HT1080 (cell line): ENCODE measurements at places on chromosomes 7 and 10. TPM values are rescaled to one million over a fixed set of nuclear protein-coding genes. Genes with fewer than 3 reads are reported as not detected.

- DNase-seq = peak; percentile 60
These were observed 1.8 kb downstream of the BRI3 start for GRCh38 chr7:98283127-98283886.

- peak; percentile 13 for DNase-seq
These were observed 812 bp upstream of the IDE start for GRCh38 chr10:92574548-92575261.

DNA sequence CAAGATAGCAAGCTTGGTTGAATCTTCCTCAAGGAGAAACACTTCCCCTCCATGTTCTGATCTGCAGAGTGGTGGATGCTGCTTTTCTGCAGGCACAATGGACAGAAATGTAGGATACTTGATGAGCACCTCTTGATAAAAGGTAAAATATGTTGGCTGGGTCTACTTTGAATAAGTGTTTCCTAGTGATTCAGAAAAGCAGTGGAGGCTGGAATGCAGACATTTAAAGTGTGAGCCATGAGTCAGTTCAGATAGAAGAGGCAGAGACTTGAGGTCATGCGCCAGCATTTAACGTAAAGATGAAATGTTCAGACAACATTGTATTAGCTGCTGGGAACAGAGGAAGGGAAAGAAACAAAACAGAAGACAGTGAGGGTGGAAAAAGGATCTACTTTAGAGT, 403.1 kb downstream of the ADRA2A start:
- peak; percentile 27 for DNase-seq

DNA sequence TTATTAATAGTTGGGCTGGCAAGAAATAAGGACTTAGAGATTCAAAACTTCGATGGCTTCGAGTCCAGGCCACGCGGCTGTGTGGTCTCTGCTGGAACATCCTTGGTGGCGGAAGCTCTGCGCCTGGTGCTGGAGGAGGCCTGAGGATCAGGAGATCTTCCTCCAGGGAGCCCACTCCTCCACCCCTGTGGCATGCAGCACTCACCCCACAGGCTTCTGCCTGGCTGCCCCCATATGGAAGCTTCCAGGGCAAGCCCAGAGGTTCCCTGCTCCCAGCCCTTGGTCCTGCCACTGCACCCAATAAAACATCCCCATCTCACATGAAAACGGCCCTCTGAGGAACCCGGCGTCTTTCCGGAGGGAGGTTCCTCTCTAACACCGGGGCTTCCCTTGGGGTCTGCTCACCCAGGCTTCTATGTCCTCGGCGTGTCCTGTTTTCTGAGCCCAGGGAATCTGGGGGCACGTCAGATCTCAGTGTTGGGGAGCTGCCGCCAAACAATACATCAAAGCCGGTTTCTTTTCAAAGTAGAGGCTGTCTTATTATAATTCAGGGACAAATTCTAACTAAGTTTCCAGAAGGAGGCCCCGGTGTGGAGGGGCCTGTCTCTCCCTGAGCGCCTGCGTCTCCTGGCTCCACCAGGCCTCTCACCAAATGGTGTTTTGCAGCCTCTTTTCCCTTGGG, 32.4 kb downstream of the CALML3 start:
- no peak for DNase-seq

NKX1-2 gene
- 0.05 TPM in 1 of 2 replicates, not detected in the other for total RNA-seq

DNA sequence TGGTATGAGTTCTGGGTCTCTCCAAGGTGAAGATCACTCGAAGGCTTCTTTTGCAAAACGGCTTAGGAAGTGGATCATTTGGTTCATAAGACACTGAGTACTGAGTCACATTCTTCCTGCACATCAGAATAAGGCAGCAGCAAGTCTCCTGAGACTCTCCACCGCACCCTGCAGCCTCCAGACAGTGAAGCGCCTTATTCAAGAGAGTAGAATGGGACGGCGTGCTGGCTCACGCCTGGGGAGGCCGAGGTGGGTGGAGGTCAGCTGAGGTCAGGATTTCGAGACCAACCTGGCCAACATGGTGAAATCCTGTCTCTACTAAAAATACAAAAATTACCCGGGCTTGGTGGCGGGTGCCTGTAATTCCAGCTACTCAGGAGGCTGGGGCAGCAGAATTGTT, 70.3 kb downstream of the C10orf143 start:
- DNase-seq = no peak

DNA sequence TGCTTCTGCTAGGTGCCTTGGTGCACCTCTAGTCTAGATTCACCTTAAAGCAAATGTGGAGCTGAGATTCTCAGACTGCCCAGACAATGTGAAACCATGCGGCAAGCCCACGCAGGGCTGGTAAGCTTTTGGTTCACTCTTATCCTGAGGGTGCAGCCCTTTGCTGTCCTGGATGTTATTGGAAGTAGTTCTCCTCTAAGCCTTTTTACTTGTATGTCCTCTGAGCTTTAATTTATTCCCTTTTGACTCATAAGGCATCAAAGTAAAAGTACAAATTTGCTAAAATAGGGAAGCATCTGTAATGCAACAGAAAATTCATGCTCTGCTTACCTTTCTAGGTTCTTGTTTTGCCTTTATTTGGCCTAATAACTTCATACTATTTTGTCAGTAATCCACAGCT, 186.8 kb downstream of the MACC1 start:
- no peak for DNase-seq

- DNase-seq = no peak
These were observed 164.5 kb upstream of the PRSS1 start for GRCh38 chr7:142584765-142585164.

DNA sequence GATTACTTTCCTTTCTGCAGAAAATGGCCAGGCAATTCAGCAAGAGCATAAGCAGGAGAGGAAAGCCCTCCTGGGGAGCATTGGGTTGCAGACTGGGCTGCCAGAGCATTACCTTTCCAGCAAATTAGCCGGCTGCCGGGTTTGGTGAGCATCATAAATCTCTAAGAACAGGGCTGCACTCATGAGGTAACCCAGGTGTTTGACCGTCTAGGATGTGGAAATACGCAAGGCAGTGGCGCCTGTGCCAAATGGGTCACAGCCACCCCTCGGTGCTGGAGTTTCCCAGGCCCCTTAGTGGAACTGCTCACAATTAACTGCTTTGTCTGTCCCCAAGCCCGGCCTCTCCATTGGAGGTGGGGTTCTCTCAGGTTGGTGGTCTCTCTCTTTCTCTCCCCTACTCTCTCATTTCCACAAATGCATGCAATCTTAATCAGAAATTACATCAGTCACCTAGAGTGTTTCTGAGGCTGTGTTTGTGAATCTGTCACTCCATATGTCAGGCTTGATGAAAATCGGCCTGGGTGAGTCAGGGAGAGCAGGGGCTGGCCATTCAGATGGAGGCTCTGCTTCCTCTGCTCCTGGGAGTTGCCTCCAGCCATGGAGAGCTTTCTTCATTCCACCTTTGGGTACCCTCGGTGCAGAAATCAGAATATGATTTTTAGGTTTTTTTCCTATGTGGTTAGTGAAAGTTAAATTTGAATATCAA, 26.7 kb downstream of the PTN start:
- no peak for DNase-seq

AGR3 gene
- total RNA-seq = not detected in 2 replicates

- no peak for DNase-seq
These were observed 91.2 kb upstream of the KCNIP2 start for GRCh38 chr10:101934686-101935305.

GRCh38 chr10:97830064-97830463, 19.6 kb upstream of the GOLGA7B start:
- no peak for DNase-seq

DNA sequence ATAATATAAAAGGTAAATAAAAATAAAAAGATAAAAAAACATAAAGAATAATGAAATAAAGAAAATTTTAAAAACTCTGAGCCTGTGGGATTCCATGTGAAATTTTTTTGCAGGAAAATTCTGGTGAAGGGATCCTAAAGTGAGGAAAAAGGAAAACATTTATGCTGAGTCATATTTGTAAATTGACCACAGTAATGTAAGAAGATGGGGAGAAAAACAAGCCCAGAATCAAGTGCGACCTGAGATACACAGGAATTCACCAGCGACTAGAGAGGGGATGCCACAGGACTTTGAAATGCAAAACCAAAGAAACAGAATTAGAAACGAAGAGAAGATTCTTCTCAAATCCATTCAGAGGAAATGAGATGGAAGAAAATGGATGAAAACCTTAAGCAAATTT, 133.8 kb upstream of the PFKP start:
- DNase-seq = no peak

DNA sequence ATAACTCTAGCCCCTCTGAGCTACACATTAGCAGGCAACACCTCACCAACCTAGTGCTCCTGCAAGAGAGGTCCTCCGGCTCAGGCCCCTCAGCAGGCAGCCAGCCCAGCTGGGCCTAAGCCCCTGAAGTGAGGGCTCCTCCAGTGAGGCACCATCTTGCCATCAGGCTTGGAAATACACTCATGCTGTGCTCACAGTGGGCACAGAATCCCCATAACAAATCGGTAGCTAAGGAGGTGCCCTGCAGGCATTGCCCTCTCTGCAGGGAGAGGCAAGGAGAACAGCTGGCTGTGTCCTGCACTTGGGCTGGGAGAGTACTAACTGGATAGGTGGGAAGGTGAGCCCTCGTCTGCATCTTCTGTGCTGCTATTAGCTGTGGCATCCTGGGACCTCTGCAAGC, 3.7 kb upstream of the C10orf71 start:
- DNase-seq = no peak

DNA sequence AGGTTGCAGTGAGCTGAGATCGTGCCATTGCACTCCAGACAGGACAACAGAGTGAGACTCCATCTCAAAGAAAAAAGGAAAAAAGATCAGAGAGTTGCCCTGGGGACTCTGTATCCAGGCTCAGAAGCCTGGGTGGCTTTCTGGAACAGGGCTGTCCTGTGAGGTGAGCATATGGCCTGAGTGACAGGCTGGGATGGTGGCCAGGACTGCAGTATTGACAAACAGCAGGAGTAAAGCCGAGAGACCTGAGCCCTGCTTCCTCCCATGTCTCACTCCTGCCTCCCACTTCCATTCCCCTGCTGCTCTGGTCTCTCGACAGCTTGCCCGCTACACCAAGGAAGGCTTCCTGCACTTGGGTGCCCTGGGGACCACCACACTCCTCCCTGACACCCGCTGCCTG, 578.5 kb downstream of the GALNT17 start:
- no peak for DNase-seq

IQUB gene
- not detected in 2 replicates for total RNA-seq

DNA sequence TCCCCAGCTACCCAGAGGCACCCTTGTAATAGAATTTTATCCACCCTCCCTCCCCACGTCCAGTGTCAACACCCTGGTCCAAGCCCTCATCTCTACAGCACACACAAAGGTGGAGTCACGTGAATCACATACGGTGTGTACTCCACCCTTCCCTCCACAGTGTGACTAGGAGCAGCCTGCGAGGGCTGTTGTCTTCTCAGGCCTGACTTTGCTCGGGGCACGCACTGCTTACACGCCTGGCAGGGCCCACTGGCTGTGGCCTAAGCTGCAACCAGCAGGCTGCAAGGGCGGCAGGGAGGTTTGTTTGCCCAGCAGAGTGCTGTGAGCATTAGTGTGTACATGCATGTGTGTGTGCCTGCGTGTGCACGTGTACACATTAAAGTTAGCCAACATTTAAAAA, 93.7 kb downstream of the COBL start:
- DNase-seq = no peak

GRCh38 chr7:82049891-82050533, 280.2 kb upstream of the HGF start:
- DNase-seq = peak; percentile 92

GRCh38 chr7:116258734-116259133, 48.4 kb downstream of the TES start:
- DNase-seq = peak; percentile 54

DNA sequence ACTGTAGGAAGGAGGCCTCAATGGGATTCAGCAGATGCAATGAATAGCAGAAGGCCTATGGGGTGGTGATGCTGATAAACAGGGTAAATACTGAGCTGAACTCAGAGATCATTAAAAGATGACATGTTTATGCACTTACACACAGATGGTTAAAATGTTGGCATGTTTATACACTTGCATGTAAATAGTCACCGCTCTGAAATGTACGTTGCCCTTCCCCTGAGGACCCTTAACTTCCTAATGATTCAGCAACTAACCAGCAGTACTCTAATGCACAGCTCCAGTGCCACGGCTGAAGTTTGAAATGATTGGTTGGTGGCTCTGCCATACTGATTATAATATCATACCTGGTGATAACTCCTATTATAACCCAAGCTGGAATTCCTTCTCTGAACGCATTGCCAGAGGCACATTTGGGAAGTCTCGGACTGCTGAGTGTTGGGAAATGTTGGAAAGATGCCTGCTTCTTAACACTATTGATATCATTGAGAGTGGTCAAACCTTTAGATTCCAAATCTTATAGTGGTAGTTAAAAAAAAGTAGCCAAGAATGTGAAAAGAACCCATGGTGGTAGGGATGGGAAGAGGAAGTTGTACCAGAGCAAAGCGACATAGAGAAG, 3.7 kb upstream of the CAV1 start:
- no peak for DNase-seq

DNA sequence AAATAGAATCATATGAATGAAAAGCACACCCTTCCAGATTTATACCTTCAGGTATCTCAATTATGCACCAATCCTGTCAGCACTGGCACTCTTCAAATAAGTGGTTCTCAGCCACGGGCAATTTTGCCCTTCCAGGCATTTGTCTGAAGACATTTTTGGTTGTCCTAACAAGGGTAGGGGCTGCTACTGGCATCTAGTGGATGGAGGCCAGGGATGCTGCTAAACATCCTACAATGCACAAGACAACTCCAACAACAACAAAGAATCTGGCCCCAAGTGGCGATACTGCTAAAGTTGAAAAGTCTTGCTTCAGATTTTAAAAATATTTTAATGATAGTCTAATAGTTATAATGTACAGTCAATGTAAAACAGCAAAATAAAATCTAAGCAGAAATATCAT, 16.1 kb downstream of the CCDC186 start:
- no peak for DNase-seq

FANK1 gene
- total RNA-seq = 0.42 TPM in 1 of 2 replicates, not detected in the other

DNA sequence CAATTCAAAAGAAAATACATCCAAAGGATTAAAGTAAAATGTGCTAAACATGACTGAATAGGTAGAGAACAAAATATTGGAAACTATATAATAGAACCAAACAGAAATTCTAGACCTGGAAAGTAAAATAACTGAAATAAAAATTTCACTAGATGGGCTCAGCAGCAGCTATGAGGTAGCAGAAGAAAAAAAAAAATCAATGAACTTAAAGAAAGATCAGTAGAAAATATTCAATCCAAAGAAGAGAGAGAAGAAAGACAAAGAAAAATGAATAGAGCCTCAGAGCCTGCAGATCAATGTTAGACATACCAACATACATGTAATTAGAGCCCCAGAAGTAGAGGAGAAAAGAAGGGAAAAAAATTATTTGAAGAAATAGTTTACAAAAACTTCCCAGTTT, 129.6 kb upstream of the RNF32 start:
- DNase-seq = no peak

GRCh38 chr7:1187127-1187526, 27.1 kb upstream of the ZFAND2A start:
- no peak for DNase-seq

- DNase-seq = no peak
These were observed 23.1 kb downstream of the PAPOLB start for GRCh38 chr7:4838626-4839334.

- DNase-seq = no peak
These were observed 303.4 kb downstream of the GFRA1 start for GRCh38 chr10:115969591-115969990.

DNA sequence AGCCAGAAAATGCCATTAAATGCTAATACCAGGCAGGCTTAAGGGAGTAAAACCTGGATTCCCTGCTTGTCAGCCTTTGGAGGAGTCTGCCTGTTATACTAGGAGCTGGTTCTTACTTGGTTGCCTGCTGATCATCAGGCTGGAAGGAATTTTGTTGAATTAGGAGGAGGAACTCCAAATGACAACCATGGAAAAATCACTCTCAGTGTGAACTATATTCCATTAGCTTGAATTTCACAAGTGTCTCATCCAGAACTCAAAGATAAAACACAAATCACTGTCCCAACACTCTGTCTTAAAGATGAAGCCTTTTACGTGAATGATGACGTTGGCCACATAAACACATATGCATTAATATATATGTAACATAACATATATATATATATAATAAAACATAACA, 238.9 kb upstream of the PLXDC2 start:
- DNase-seq = no peak
